ENCODE measurements at places on chromosomes 7 and 10.

- peak; percentile 75 for DNase-seq
Observed at GRCh38 chr7:4479367-4480039, 202.6 kb upstream of the FOXK1 start.

DNA sequence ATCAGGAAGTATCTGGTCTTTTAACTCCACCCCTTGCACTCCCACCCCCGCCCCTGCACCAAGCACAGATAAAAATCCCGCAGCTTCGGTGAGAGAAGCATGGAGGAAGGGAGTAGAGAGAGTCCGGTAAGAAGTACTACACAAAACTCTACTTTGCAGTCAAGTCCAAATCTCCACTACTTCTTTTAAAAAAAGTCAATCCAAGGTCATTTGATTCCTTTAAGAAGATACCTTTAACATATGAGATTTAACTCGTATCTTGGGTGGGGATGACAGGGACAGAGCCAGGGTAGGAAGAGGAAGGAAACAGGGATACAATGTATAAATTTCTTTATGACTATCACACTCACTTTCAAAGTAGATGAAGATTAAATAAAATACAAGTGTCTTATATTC lies 132.1 kb downstream of the NRBF2 start:
- DNase-seq = no peak

GRCh38 chr10:1601406-1601805 lies 135.9 kb downstream of the ADARB2 start:
- no peak for DNase-seq

GRCh38 chr7:117630501-117630900 lies 150.7 kb downstream of the CFTR start:
- no peak for DNase-seq

GRCh38 chr7:38554586-38554985 lies 76.6 kb downstream of the AMPH start:
- no peak for DNase-seq

DNA sequence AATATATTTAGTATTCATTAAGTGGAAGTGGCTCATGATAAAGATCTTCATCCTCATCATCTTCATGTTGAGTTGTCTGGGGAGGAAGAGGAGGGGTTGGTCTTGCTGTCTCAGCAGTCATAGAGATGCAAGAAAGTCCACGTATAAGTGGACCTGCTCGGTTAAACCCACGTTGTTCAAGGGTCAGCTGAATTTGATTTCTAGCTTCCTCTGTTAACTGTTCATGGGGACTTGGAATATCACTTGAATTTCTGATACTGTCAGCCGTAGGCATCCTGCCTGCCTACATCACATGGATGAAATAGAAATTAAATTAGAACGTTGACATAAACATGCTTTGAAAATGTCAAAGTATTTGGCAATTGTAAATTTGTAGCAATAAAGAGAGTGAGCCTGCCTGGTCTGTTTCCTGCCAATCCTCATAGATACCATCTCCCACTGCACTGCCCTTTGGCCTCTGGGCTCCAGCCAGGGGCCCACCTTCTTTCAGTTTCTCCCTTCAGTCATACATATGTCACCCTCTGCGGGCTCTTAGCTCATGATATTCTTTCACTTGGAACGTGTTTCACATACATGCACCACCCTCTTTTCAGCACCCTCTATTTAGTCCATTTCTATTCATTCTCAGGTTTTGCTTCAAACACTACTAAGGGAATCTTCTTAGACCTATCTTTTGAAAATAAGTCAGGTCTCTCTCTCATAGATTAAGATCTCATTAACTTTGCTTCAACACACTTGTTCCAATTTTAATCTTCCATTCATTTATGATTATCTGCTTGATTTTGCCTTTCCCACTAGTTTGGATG lies 376.3 kb downstream of the IPMK start:
- no peak for DNase-seq

GRCh38 chr7:4015371-4015770 lies 666.7 kb upstream of the FOXK1 start:
- DNase-seq = peak; percentile 28

- DNase-seq = no peak
Observed at GRCh38 chr10:117502421-117503243, 39.9 kb upstream of the EMX2 start.

- DNase-seq = no peak
Observed at GRCh38 chr7:102817616-102818573, 69.1 kb downstream of the FAM185A start.

- DNase-seq = no peak
Observed at GRCh38 chr7:12423355-12423996, 19.8 kb upstream of the VWDE start.

GRCh38 chr7:5197811-5198210 lies 7.8 kb downstream of the WIPI2 start:
- DNase-seq = no peak

GRCh38 chr7:113083132-113083815 lies 3.4 kb downstream of the GPR85 start:
- no peak for DNase-seq

GRCh38 chr7:786472-787255 lies 45.6 kb upstream of the SUN1 start:
- DNase-seq = peak; percentile 41

DNA sequence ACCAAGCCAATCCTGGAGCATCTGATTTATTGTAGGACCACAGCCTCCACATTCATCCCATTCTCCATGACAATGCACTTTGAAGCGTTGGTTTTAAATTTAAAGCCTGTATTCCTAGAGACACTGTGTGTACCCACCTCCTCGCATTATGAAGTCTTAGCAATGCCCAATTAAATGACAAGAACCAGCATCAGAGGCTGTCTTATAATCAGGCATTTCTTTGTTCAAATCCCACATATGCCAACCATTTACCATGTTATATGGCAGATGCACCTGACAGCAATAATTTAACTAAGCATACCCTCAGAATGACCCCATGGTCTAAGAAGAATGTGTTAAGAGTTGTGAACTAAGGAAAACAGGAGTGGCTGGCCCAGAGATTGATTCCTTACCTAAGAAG lies 188.2 kb downstream of the IPMK start:
- no peak for DNase-seq

DNA sequence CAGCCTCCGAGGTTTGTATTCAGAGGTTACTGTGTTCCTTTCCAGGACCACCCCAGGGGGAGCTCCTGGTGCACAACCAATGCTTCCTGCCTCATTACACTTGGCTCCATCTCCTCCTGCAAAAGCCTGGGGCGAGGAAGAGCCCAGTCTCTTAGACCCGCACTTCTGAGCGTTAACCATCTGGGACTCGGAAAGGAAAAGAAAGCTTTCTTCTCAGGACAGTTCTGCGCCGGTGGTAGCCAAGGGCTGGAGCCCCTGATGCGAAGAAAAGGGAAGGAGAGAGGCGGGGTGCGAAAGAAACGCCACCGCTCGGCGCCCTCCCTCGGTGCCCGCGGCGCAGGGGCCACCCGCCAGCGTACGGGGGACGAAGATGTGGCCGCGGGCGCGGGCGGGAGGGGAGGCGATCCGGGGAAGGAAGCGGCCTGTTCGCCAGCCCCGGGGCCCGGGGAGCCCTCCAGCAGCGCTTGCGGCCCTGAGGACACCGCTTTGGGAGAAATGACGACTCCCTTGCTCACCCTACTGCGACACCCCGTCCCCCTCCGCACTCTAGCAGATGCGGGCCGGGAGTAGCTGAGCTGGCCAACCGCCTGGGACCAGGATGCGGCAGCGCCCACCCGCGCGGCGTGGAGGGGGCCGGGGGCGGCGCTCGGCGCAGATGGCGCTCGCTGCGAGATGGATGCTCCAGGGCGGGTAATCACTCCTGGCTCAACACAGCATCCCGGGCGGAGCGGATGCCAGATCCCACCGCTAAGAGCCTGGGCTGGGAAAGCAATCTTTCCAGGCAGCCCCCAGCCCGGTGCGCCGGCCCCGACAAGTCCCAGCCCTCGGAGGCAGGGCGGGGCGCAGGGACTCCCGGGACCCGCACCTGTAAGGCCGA lies 1.3 kb downstream of the NRCAM start:
- peak; percentile 69 for DNase-seq

DNA sequence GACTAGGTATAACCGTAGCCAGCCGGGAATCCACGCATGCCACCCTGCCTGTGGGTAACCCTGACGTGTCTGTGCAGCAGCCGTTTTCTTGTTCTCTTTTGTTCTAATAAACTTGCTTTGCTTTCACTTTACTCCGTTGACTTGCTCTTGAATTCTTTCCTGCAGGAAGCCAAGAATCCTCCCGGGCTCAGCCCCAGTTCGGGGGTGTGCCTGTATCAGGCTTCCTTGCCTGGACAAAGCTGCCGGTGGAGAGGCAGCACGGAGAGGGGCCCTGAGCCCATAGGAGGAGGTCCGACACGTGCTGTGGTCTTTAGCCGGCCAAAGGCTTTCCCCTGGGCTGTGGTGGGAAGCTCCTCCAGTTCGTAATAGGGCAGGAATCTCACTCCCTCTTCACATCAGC lies 256.5 kb upstream of the PPP2R2D start:
- DNase-seq = no peak

GRCh38 chr7:152366662-152367061 lies 69.1 kb downstream of the KMT2C start:
- DNase-seq = no peak

DNA sequence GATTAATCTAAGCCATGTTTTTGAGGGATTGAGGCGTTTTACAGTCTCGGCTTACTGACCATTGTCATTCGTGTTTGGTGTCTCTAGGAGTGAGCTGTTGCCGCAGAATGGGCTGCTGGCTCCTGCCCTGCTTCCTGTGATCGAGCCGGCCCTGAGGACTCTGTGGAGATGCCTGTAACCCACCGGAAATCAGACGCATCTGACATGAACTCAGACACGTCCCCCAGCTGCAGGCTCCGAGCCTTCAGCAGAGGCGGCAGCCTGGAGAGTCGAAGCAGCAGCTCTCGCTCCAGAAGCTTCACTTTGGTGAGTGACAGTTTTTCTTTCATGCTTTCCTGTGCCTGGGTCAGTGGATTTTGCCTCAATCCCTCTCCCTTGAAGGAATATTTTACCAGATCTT lies 28.8 kb downstream of the PROSER2 start:
- no peak for DNase-seq

- DNase-seq = no peak
Observed at GRCh38 chr10:97601268-97602215, 12.0 kb downstream of the C10orf62 start.

DNA sequence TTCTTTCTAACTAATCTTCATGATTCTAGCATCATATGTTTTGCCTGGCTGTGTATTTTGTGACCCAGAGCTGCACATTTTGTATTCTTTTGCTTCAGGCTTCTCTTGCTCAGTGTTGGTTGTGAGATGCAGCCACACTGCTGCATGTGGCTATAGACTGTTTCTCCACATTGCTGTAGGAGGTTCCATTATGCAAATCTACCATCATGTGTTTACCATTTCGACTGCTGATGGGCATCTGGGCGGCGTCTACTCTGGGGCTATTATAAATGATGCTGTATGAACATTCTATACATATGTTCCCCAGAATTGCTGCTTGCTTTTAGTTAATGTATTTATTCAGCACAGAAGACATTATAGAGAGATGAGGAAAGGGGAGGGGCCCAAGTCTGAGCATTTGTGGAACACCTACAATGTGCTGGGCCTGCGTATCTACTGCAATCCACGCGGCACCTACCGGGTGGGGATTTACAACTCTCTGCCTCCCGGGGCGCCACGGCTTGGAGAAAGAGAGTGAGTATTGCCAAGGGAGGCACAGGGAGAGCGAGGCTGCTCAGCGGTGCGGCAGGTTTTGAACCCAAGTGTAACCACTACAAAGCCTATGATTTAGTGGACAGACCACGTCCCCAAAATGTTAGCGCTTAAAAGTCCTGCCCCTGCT lies 172.5 kb downstream of the PRKAG2 start:
- no peak for DNase-seq

DNA sequence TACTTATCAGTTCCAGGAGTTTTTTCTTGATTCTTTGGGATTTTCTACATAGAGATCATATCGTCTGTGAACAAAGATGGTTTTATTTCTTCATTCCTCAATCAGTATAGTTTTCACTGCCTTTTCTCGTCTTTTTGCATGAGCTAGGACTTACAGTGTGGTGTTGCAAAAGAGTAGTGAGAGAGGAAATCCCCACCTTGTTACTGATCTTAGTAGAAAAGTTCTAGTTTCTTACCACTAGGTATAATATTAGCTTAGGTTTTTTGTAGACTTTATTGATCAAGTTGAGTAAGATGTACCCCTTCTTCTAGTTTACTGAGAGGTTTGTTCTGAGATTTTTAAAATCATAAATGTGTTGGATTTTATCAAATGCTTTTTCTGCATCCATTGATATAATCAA lies 123.3 kb downstream of the TMEM26 start:
- DNase-seq = no peak

- DNase-seq = no peak
Observed at GRCh38 chr7:148696787-148697186, 1.9 kb upstream of the CUL1 start.

DNA sequence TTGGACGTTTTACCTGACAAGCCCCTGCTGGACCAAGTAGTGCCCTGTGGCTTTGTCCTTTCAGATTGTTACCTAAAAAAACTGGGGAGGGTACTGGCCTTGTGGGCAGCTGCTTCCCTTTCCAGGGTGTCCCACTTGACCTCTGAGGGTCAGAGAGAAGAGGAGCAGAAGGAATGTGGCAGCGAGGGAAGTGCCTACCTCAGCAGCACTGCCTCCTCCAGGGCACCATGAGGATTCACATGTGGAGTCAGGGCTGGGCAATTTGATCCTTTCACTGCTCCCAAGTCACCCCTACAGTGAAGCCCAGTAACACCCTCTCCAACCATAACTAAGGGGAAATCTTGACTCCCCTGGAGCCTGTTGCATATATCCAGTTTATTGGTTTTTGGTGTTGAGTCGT lies 64.6 kb downstream of the ITGB1 start:
- no peak for DNase-seq

DNA sequence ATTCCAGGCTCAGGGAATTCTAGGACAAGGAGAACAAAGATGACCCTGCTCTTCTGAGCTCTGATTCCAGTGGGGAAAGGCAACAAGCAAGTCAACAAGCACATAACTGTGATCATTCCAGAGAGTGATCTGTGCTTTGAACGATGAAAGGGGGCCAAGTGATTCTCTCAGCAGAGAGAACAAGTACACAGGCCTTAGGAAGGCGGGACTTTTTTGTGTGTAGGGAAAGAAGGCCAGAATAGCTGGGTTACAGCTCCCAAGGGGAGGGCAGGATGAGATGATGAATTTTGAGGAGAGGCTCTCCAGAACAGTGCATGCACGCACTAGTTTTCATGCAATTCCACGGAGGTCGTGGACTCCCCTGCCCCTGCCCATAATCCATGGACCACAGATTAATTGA lies 565.2 kb downstream of the SDK1 start:
- DNase-seq = no peak

- peak; percentile 14 for DNase-seq
Observed at GRCh38 chr7:50781381-50782293, 1.1 kb downstream of the GRB10 start.

GRCh38 chr7:40723829-40724228 lies 589.0 kb downstream of the SUGCT start:
- no peak for DNase-seq

DNA sequence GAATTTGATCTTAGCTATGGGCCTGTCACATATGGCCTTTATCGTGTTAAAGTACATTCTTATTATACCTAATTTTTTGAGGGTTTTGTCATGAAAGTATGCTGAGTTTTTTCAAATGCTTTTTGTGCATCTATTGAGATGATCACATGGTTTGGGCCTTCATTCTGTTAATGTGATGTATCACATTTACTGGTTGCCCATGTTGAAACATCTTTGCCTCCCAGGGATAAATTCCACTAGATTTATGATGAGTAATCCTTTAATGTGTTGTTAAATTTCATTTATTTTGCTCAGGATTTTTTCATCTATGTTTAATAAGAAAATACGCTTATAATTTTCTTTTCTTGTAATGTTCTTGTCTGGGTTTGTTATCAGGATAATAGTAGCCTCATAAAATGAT lies 442.0 kb downstream of the MDFIC start:
- DNase-seq = no peak
